Stimulated activated CD4-positive, alpha-beta T cell treated with anti-CD3 and anti-CD28 coated beads, Interleukin-15, amount 100 ng/mL, for 1 hour (primary cell): ENCODE measurements at places on chromosomes 7 and 10.

- DNase-seq: no peak
Observed at GRCh38 chr10:60733517-60733822, 44.8 kb upstream of the CDK1 start.

DNA sequence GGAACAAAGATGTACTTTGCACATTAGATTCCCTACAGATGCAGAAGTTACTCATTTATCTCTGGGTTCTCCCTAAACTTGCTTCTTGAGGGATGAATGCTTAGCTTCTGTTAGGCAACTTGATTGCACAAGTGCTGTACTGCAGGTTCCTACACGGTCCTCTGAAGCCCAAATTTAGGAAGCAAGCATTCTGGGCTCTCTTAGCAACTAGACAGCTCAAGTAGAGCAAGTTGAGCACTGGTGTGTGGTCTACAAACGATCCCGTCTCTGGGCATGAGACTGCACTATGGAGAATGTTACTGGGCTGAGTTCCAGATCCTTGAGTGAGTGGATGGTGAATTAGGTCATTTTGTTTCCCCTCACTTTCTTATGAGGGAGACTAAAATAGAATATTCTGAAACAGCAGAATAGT is 14.3 kb downstream of the SEMA3D start:
- no peak for DNase-seq

DNA sequence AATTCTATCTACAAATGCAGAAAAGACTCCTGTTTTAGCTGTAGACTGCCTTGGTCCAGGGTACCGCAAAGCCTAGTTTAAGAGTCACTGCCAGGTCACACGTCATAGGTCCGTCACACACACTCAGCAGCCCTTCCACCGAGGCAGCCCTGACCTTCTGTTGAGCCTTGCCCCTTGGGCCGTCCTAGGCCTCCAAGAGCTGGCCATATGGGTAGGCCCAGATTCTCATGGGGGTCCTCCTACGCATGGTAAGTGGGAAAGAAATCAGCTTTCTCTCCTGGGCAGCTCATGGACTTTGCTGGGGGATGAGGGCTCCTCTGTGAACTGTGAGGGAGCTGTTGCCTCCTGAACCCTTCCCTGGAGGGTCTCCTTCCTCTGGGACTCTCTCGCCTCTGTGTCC is 19.8 kb upstream of the PIK3AP1 start:
- DNase-seq: no peak

GRCh38 chr7:141558544-141559183 is 7.5 kb downstream of the AGK start:
- DNase-seq: no peak

GRCh38 chr10:14545827-14546226 is 215.1 kb upstream of the FRMD4A start:
- DNase-seq: no peak

DNA sequence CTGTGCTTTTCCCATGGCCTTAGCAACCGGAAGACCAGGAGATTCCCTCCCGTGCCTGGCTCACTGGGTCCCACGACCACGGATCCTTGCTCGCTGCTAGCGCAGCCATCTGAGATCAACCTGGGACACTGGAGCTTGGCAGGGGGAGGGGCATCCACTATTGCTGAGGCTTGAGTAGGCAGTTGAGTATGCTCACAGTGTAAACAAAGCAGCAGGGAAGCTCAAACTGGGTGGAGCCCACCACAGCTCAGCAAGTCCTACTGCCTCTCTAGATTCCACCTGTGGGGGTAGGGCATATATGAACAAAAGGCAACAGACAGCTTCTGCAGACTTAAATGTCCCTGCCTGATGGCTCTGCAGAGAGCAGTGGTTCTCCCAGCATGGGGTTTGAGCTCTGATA is 697.0 kb downstream of the SORCS1 start:
- no peak for DNase-seq

GRCh38 chr7:13179011-13179582 is 491.7 kb downstream of the ARL4A start:
- DNase-seq: no peak

- no peak for DNase-seq
Observed at GRCh38 chr10:97721871-97722780, 8.6 kb downstream of the MARVELD1 start.

DNA sequence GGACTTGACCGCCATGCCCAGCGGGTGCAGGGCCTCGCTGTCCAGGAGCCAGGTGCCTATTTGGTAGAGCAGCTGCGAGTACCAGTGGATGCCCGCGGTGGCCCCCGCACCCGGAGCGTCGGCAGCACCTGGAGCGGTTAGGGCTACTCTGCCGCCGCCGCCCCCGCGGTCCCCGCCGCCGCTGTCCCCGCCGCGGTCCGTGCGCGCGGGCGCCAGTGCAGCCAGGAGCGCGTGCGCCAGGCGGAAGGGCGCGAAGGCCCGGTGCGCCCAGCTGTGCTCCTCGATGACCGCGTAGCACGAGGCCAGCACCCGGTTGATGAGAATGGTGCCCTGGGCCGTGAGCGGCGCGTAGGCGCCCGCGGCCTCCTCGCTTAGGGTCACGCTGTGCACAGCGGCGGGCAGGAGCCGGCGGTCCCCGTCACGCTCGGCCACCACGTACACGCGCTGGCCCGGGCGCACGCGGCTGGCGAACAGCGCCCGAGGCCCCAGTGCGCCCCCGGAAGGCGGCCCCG is 9.3 kb downstream of the SHH start:
- no peak for DNase-seq
